Stimulated activated CD8-positive, alpha-beta memory T cell treated with anti-CD3 and anti-CD28 coated beads, Interleukin-4, amount 100 ng/mL, for 48 hours (primary cell): ENCODE measurements at places on chromosomes 7 and 10.

DNA sequence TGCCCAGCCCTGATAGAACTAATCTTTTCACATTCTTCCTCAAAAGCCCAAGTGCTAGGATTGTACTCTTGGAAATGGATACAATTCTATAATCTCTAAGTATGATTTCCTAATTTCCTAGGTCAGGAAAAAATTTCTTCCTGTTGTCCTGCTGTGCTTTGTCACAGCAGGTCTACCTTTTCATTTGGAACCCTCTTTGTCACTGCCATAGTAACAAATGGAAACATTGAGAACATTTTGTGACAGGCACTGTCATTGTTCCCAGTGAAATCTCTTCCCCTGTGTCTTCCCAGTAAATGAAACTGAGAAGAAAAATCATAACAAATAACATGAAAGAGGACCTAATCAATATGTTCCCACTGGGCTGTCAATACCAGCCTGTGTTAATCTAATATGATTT, 150.9 kb upstream of the KAT6B start:
- no peak for DNase-seq

- DNase-seq = no peak
Observed at GRCh38 chr10:16942381-16943078, 125.3 kb upstream of the RSU1 start.

DNA sequence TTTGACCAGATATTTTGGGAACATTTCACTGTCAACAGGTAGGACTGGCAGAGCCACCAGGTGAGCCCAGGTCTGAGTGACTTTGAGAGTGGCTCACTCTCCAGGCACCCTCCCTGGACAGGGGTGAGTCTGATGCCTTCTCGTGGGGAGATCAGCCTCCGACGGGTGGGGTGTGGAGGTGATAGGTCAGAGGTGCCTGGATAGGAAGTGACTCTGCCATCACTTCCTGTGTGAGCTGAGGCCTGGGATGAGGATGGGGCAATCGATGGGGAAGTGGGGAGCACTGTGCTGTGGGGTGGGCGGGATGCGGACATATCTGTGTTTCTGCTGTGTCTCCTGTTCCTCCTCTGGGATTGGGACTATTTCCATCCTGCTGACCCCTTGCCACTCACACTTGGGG, 34.6 kb downstream of the IFT22 start:
- no peak for DNase-seq

DNA sequence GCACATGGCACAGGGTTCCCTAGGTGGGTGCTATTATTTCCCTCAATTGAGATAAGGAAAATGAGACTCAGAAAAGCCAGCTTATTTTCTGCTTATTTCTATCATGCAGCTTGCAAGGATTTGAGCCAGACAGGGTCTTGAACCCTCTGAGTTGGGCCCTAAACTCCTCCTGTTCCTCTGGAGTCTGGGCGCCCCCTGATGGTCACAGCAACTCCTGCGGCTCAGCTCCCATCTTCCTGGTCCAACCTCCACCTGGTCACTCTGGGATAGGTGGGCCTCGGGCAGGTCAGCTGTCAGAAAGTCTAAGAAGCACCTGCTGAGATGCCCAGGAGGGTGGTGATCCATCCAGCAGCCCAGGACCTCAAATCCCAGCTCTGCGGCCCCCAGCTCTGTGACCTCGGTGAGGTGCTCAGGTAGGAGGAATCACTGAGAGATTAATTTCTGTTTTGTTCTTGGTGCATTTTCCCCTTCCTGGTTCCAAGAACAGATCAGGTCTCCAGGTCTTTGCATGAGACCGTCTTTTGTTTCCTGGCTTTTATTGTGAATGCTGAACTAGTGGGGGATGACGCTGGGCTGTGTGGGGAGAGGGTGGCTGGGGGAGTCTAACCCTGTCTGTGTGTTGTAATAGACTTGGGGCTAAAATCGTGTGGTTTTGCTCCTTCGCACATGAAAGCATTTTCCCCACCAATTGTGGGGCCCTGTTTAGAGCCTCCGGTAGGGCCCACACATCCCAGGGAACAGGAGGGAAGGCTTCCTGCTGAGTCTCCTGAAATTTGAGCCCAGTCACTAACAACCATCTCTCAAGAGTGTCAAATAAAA, 32.8 kb downstream of the TMEM130 start:
- DNase-seq = peak; percentile 64

- DNase-seq = no peak
Observed at GRCh38 chr7:107837145-107837512, 34.1 kb upstream of the SLC26A3 start.

DNA sequence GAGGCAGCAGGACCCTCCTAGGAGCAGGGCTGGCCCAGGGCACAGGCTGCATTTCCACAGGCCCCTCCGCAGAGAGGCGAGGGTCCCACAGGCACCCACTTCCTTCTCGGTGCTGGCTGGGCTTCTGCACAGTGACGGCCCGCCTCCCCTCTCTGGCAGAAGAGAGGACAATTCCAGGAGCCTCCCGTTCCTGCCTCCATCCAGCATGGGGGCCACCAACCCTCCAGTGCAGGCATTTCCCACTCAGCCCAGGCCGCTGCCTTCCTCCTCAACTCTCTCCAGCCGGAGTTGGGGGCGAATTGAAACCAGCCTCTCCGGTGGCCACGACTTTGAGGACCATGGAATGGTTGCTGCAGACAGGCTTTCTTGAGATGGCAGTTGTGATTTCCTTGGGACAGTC, 125.0 kb upstream of the PPP2R2D start:
- no peak for DNase-seq

DNA sequence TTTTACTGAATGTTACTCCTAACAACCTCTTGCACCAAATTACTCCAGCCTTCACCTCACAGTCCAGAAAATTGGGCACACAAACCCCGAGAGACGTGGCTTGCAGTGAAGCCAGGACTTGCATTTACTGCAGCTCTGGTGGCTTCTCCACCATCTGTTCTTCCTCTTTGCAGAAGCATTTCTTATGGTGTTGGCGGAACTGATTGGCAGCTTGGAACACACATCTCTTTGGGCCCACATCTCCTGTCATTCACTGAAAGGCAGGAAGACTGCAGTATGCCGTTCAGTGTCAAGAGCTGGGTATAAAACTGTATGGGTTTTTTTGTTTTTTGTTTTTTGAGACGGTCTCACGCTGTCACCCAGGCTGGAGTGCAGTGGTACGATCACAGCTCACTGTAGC, 38.3 kb upstream of the PRKAR1B start:
- no peak for DNase-seq

GRCh38 chr7:69871213-69871885, 273.1 kb downstream of the AUTS2 start:
- DNase-seq = no peak

DNA sequence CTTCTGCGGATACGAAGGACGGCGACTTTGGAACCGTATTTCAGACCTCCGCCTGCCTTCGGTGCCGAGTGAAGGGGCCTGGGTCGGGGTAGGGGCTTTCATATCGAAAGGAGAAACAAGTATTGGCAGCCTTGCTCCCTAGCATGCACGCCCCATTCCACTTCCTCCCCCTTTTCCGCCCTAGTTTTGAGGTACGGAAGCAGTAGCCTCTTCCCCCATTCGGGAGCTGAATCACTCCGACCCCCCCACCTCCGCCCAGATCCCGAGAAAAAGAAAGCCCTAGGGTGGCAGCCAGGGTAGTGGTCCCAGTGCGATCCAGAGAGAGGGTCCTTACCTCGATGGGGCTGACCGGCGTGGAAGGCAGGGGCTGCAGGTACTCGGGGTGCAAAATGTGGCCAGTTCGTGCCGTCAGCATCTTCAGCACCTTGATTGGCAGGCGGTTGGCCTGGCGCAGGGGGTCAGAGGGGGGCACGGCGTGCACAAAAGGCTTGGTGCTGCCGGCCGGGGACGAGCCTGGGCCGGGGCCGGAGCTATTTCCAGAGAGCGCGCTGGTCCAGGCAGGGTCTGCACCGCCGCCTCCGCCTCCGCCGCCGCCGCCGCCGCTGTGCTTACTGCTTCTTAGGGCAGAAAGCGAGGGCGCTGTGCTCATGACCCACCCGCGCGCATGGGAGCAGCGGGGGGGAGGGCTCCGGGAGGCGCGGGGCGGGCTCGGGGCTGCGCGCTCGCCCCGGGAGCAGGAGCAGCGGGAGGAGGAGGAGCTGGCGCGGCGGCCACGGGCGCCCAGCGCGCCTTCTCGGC, 594 bp downstream of the ZNF503 start:
- DNase-seq = peak; percentile 43

DNA sequence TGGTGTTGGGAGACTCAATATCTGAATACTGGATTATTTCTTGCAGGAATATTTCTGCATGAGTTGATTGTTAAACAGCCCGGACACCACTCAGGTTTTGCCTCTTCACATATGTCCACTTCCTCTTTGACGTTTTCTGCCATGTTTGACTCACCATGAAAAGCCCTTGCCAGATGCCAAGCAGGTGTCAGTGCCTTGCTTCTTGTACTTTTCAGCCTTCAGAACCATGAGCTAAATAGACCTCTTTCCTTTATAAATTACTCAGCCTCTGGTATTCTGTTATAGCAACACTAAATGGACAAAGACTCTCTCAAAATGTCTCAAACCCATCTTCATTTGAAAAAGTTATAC, 24.7 kb upstream of the MACC1 start:
- no peak for DNase-seq
